ENCODE measurements at places on chromosomes 4 and X. TPM values are rescaled to one million over a fixed set of nuclear protein-coding genes. Genes with fewer than 3 reads are reported as not detected.

The SPON2 gene
- 0.20 TPM for total RNA-seq

The ARMCX1 gene
- total RNA-seq = 0.43 TPM

The PPP4R3C gene
- not detected for total RNA-seq

The XAGE1A gene
- total RNA-seq = not detected

The CT45A1 gene
- total RNA-seq = not detected

The NR3C2 gene
- total RNA-seq = not detected

The CENPVL1 gene
- not detected for total RNA-seq

The MAMLD1 gene
- 9.3 TPM for total RNA-seq

The FABP2 gene
- total RNA-seq = not detected

The IL2 gene
- total RNA-seq = not detected

The BANK1 gene
- 1.1 TPM for total RNA-seq

The FREM3 gene
- total RNA-seq = not detected

Data from A549 treated with RU486 at 1 μM for 4 hours (cell line).